KG1 (cell line): ENCODE measurements at places on chromosomes 5 and 9.
A peak's percentile ranks its signal among the peaks of the same experiment; 100 is the strongest.

GRCh38 chr5:143509758-143510221 lies 106.3 kb upstream of the NR3C1 start:
- DNase-seq: no peak

- DNase-seq: no peak
These were observed 420.9 kb upstream of the SGCD start for GRCh38 chr5:155906046-155906445.

- DNase-seq: no peak
These were observed 111.8 kb upstream of the SLC44A1 start for GRCh38 chr9:105132606-105133005.

- DNase-seq: no peak
These were observed 141.3 kb downstream of the MAN2A1 start for GRCh38 chr5:109830955-109831502.

GRCh38 chr5:82922086-82922734 lies 155.0 kb downstream of the TMEM167A start:
- DNase-seq: no peak

DNA sequence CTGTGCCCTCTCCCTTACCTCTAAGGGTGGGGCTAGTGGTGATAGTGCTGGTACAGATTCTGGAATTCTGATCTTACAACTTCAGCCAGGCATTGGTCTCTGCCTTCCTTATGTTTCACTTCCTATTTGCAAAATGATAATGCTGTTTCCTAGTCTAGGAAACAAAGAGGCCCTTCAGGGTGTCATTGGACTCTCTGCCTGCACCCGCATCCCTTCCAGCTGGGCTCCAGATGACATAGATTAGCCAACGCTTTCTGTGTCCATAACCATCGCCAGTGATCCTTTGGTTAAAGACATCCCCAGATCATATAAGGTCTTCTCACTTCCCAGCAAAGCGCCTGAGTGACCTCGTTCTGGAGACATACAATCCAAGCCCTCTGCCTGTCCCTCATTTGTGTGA lies 180.7 kb downstream of the ERCC6L2 start:
- DNase-seq: no peak

- DNase-seq: no peak
These were observed 114.4 kb downstream of the SLC12A2 start for GRCh38 chr5:128197896-128198522.

DNA sequence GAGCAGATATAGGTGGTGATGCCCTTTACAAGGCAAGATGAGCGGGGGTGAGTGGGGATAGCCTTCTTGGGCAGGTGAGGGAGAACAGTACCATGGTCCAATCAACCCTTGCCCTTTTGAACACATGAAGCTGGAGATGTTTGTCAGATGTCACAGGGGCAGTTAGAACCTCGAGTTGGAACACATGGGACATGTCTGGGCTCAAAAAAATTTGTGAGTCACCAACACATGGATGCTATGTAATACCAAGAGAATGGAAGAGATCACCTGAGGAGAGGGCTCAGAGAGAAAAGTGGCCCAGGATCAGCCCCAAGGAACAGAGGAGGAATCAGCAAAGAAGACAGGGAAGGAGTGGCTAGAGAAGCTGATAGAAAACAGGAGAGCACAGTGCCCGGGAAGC lies 4.7 kb downstream of the PHYKPL start:
- DNase-seq: no peak

DNA sequence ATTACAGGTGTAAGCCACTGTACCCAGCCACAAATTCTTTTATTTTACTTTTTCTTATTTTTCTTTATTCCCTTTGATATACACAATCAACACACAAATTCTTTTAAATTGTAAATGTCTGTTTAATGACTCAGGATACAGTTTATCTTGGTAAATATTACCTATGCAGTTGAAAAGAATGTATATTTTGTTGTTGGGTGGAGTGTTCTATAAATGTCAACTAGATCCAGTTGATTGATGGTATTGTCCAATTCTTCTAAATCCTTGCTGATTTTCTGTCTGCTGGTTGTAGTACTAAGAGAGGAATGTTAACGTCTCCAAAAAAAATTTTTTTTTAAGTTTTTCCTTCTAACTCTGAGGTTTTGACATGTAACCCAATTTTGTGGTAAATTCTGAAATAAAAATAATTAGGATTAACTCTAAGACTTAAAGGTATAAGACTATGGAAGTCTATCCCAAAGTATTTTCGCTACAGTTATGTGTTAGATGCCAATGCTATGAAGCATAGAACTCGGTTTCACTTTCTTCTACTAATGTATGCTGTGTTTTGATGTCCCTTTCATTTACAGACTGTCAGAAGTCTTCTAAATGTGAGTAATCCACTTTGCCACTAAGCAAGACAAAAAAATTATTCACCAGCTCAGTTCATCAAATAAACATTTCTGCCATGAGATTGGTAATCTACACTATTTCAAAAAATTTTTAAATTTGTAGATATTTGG lies 720.2 kb upstream of the C9orf72 start:
- no peak for DNase-seq

- no peak for DNase-seq
These were observed 50.0 kb upstream of the LRRTM2 start for GRCh38 chr5:138925090-138925635.

- no peak for DNase-seq
These were observed 37.8 kb upstream of the SUSD1 start for GRCh38 chr9:112212926-112213325.

DNA sequence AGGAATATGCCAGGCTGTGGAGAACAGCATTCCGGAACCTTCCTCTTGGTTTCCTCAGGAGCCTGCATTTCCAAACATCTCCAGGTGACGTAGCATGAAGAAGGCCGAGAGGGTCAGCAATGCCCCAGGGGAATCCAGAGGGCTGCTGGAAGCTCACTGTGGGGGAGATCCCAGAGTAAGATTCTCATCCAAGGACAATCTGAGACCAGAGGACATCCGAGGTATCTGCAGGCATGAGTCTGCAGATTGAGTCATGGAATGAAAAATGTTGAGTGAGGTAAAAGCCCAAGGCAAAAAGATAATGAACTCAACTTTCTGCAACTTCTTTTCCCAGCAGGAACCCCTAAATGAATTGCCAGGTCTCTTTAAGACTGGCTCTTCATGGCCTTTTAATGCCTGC lies 73.5 kb downstream of the KIF4B start:
- no peak for DNase-seq

DNA sequence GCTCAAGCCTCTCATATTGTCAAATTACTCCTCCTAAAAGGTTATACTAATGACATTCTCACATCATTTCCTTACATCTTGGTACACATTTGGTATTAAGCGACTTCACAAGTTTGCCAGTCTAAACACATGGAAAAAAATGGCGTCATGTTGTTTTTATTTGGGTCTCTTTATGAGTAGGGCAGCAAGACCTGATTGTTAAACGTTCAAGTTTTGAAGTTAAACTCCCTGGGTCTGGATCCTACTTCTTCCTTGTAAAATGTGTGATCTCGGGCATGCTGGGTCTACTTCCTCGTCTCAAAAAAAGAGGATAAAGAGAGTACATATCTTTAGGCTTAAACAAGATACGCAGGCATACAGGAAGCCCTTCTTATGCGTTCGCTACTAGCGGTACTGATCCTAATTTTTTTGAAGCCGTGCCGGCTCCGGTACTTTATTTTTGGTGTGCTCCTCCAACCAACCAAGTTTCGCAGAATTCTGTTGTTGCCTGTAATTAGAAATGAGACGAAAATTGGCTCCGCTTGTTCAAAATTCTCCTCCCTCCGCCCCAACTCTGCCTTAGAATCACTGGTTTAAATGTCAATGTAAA lies 596 bp upstream of the CDC37L1 start:
- DNase-seq: peak; percentile 65

DNA sequence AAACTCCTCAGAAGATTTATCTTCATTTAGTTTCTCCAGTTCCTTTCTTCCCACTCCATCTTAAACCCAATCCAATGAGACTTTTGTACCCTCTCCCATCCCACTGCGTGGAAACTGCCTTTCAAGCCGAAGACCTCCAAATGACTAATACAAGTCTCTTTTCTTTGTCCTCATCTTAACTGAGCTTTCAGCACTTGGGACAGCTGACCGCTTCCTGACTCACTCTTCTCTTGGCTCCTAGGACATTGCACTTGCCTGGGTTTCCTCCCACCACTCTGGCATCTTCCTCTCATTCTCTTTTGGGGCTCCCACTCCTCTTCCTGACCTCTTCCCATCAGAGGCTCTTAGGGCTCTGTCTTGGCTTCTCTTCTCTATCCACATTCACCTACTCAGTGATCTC lies 243.7 kb downstream of the HSPA4 start:
- DNase-seq: no peak

- no peak for DNase-seq
These were observed 229.1 kb downstream of the IRX2 start for GRCh38 chr5:2522372-2522771.

- no peak for DNase-seq
These were observed 67.4 kb downstream of the KLF9 start for GRCh38 chr9:70347046-70347445.

DNA sequence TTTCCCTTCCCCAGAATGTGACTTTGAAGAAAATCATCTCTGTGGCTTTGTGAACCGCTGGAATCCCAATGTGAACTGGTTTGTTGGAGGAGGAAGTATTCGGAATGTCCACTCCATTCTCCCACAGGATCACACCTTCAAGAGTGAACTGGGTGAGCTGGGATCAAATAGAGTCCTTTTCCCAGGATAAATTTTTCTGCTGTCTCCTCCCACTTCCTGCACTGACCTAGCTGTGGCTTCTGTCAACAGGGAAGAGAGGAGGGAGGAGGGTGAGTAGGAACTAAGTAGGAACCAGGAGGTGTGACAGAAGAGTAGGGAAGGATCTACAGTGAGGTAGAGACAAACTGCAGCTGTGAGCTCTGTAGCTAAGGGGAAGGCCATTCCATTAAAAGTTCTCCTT lies 69.3 kb downstream of the MAMDC2 start:
- DNase-seq: no peak

- no peak for DNase-seq
These were observed 19.7 kb upstream of the GLE1 start for GRCh38 chr9:128484686-128485413.

- DNase-seq: no peak
These were observed 253.5 kb downstream of the SEC61B start for GRCh38 chr9:99475401-99476065.

DNA sequence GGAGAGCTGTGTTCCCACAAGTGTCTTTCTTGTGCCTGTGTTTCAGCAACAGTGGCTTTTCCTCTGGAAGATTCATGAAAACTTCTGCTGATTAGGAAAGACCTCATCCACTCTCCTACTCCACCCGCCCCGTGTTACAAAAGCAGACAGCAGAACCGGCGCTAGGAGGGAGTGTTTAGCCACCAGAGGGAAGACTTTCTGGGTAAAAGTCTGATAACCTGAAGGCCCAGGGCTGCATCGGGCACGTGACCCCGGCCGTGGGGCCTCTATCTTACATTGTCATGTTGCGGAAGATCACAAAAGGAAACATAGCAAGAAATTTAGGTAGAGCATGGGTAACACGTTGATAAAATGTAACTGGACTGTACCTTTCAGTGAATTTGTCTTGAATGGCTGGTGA lies 32.0 kb upstream of the DMRT2 start:
- no peak for DNase-seq

DNA sequence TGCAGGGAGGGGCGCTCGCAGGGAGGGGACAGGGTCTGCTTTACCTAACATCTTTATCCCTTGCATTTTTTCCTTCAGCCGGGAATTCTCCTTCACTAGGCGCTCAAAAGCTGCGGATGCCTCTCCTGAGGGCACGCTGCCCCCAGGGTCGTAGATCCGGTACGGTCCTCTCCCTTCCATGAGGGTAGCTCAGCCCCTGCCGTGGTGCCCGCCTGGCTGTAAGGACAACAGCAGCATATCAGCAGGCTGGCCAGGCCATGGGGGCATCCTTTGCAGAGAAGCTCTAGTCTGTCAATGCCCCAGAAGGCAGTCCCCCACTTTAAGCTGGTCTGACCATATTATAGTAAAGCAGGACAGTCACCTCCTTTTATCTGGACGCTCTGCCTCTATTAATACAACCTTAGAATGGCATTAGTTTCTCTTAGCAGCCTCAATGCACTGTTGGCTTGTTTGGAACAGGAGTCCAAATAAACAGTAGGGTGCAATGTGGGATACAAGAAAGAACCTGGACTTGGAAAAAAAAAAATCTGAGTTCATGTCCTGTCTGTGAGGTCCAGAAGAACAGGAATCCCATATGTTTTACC lies 15.8 kb downstream of the TNIP1 start:
- DNase-seq: no peak

DNA sequence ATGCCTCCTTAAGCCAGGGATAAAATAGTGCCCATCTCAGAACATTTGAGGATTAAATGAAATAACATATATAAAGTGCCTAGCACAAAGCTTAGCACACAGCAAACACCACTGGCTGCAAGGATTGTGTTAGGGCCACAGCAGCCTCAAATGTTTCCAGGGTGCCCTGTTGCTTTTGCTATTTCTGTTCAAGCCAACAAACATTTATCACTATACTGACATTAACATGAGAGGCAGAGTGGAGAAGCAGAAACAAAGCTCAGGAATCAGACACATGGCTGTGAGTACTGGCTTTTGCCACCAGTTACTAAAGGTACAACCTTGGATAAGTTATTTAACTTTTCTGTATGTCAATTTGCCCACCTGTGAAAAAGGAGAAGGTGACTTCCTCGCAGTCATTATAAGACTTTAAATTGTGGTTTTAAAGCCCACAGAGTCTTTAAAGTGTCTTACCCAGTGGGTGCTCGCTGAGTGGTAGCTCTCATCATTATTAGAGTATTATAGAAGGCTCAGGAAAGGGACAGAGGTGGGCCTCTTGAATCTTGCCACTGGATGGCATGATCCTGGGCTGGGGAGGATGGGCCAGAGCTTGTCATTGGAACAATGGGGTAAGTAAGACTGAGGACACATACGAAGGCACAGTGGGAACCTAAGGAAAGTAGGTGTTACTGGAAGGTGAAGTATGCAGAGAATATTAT lies 98.2 kb downstream of the MARCHF3 start:
- no peak for DNase-seq

- no peak for DNase-seq
These were observed 118.9 kb upstream of the OTULINL start for GRCh38 chr5:14462681-14463080.

- DNase-seq: no peak
These were observed 2.9 kb upstream of the MYOZ3 start for GRCh38 chr5:150658121-150658520.

DNA sequence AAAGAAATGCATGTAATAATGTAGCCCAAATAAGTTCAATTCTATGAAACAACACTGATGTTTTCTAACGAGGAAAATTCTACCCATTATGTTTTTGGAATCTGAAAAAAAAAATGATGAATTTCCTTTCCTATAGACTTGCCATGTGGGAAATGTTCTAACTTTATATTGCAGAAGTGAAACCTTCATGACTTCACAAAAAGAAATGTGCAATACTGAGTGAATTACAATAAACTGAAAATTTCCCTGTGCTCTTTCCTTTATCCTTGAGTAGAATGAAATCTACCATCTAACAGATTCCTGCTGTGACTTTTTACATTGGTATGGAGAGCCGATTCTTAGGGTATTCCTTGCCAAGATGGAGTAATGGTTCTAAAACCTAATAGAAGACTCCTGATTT lies 1622.5 kb downstream of the MAT2B start:
- no peak for DNase-seq

GRCh38 chr5:136260656-136261055 lies 67.7 kb upstream of the SMIM32 start:
- no peak for DNase-seq
